ENCODE measurements at places on chromosomes 2 and 18.

- no peak for DNase-seq
Observed at GRCh38 chr18:31563778-31564177, 27.9 kb upstream of the TTR start.

DNA sequence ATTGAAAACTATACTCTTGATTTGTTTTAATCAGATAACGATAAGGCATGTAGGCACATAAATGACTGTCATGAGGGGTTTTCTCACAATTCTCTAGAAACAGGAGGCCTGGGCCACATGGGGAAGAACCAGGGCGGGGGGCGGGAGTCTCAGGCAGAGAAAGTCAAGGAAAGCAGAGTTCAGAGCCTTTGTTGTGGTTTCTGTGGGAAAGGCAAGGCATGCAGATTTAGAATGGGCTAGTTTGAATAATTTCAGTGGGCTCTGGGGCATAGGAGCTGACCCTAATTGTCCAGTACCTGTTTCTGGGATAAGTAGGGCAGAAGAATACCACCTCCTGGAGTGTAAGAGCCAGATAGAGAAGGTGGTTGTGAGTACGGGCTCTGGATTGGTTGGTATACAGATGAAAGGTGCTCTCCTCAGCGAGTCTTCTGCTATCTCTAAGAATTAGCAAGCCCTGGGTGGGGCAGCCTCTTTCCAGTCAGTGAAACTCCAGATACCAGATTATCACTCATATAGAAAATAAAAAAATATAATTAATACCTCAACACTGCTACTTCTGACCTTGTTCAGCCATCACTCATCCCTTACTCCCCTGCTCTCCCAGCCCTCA is 41.5 kb upstream of the CYRIA start:
- no peak for DNase-seq

- DNase-seq: no peak
Observed at GRCh38 chr2:880201-880970, 70.3 kb upstream of the SNTG2 start.

GRCh38 chr2:176483476-176483875 is 214.2 kb downstream of the MTX2 start:
- no peak for DNase-seq

GRCh38 chr18:1050012-1050657 is 145.5 kb downstream of the ADCYAP1 start:
- no peak for DNase-seq

GRCh38 chr2:227871375-227871791 is at the start of gene DAW1:
TSS of gene DAW1 (plus strand) at chr2:227871631. CDS start at chr2:227871690, 59 bp downstream.
- DNase-seq: no peak

DNA sequence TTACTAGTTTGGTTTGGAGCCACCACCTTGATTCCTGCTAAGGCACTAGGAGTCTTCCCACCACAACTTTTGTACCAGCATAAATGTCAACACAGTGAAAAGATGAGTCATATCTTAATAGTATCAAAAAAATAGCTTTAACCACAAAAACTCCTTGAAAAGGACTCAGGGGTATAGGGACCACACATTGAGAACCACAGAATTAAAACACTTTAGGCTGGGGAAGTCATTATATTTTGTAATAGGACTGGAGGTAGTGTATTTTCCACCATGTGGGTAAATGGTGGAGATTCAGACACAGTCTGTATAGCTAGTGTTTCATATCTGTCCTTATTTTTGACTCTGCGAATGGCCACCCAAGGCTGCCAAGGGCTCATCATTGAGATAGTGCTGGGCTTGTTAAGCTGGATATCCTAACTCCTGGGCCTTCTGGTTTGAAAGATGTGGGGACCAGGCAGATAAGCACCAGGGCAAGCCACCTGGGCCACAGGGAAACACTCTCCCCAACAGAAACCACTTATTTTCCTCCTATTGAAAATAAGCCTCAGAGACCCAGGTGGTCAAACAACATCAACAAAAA is 19.1 kb upstream of the FHL2 start:
- no peak for DNase-seq

DNA sequence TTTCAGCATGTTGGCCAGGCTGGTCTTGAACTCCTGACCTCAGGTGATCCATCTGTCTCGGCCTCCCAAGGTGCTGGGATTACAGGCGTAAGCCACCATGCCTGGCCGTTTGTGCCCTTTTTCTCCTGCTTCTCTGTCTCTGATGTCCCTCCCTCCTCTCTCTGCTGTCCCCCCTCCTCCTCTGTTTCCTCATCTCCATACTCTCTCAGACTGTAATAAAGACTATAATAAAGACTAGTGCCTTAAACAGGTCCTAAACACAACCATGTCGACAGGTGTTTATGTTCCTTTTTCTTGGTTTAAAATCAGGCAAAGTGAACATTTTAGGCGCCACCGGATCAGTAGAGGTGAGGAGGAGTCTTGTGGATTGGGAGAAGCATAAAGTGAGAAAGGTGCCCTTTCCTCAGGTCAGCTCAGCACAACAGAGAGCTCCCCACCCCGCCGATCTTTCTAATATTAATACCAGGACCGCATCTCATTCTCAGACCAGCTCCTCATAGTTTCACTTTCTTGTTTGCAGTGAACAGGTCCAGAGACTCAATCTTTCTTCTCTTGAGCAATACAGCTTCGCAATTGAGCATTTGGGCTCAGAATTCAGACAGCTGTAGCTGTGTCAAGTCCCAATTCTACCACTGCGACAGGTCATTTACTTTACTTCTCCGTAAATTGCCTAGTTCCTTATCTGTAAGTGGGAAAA is 23.7 kb downstream of the TIMM21 start:
- no peak for DNase-seq

DNA sequence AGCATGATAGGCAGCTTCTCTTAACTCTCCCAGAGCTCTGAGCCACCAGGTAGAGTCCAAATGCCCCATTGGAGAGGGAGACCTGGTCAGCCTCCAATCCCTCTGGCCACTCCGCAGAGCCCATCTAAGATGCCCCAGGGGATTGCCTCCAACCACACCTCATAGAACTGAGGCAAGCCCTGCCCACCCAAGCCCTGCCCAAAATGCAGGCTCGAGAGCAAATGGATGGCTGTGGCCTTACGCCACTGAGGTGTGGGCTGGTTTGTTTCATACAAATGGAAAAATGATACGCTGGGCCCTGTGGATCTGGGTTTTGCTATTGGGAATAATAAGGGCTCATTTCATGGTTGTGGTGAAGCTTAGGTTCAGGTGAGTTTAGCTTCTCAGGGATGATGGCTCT is 3.0 kb upstream of the TFCP2L1 start:
- DNase-seq: no peak

DNA sequence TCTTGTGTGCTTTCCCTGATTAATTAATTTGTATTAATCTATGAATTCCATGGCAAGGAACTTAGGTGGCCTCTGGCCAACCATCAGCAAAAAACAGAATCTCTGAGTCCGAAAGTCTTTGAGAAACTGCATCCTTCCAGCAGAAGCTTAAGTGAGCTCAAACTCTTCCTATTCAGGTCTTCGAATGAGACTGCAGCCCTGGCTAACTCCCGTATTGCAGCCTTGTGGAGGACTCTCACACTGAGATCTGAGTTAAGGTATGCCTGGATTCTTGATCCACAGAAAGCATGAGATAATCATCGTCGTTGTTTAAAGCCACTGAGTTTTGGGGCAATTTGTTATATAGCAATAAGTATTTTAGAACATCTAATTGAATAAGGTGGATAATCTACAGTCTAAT is 1143.9 kb upstream of the NXPH2 start:
- no peak for DNase-seq

DNA sequence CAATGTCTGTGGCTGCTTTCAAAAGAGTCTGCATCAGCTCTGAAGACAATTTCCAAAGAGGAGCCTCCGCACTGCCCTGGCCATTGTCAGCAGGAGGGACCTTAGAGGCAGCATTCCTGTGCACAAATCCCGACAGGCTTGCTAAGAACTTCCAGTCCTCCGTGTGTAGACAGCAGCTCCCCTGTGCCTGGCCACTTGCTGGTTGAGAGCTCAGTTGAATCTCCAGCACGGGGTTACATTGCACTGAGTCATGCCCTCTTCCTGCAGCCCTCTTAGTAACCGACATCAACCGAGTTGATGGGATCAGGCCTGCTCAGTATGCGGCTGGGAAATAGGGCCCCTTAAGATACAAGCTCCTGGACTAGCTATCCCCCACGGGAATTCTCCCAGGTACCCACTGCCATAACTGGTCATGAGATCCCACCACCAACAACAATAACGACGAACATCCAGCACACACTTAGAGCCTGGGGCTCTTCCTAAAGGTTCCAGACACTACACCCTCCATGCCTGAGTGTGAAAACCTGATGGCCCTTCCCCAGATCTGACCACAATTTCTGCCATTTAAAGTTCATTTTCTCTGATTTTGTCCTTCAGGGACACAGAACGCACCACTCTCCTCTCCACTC is 12.0 kb downstream of the ATP6V1B1 start:
- no peak for DNase-seq

DNA sequence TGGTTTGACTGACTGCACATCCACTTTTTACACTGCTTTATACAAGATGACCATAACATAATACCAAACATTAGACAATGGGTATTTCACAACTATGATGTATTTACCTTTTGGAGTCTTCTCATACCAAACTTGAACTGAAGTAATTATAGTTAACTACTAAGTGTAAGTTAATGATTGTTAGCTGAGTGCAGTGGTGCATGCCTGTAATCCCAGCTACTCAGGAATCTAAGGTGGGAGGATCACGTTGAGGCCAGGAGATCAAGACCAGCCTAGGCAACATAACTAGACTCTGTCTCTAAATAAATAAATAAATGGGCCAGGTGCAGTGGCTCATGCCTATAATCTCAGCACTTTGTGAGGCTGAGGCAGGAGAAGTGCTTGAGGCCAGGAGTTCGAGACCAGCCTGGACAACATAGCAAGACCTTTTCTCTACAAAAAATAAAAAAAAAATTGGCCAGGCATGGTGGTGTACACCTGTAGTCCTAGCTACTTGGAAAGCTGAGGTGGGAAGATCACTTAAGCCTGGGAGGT is 44.9 kb upstream of the ORC2 start:
- no peak for DNase-seq

- DNase-seq: no peak
Observed at GRCh38 chr2:189096769-189097447, 82.7 kb downstream of the COL5A2 start.

DNA sequence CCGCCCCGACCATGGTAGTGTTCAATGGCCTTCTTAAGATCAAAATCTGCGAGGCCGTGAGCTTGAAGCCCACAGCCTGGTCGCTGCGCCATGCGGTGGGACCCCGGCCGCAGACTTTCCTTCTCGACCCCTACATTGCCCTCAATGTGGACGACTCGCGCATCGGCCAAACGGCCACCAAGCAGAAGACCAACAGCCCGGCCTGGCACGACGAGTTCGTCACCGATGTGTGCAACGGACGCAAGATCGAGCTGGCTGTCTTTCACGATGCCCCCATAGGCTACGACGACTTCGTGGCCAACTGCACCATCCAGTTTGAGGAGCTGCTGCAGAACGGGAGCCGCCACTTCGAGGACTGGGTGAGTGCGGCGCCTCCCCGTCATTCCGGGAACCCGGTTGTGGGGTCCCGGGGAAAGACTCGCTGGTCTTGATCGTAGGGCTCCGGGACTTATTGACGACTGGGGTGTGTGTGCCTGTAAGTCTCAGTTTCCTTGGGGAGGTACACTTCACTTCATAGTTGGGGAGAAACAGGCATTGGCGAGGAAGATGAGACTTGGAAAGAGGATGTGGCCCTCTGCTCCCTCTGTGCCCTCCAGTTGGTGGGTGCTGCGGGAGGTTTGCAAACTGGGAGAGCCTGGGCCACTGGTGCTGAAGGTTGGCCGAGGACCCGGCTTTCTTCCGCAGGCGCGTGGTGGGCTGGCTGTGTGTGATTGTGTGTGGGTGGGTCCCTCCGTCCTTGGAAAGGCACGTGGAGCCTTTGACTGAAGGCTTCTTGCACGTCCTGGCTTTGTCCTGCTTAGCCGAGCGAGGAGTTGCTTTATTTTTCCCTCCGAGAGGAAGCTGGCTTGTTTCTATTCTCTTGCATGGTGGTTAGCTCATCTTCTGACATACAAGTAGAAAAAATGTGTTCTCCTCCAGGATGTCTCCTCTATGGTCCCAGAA is 886 bp downstream of the PRKCE start:
- no peak for DNase-seq

DNA sequence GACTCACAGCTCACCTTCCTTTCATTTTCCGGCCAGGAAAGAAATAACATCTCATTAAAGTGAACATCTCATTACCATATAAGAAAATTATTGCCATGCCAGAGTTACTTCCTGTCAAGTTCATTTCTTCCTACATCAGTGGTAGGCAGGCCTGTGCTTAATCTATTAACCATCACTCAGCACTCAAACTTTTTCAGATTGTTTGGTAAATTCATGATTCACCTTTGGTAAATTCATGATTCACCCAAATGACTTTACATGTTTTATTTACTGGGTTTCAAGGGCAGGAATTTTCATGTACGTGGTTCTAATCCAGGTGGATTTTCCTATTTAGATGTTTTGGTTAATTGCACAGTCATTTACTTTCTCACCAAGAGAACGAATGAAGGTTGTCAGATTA is 116.5 kb downstream of the CSRNP3 start:
- no peak for DNase-seq

GRCh38 chr2:100855606-100856005 is 35.7 kb downstream of the NPAS2 start:
- no peak for DNase-seq

GRCh38 chr18:51890762-51891161 is 449.2 kb upstream of the DCC start:
- no peak for DNase-seq

Data from stimulated activated CD8-positive, alpha-beta memory T cell treated with anti-CD3 and anti-CD28 coated beads, Interleukin-4, amount 100 ng/mL, for 1 hour (primary cell).